ENCODE measurements at places on chromosomes 13 and 19. TPM values are rescaled to one million over a fixed set of nuclear protein-coding genes. Genes with fewer than 3 reads are reported as not detected.

STX10 gene
- 47.4 TPM for total RNA-seq

LHB gene
- total RNA-seq, result 0.84 TPM

B3GNT8 gene
- total RNA-seq, result 3.9 TPM

LRP3 gene
- 21.6 TPM for total RNA-seq

ZNF667 gene
- 7.0 TPM for total RNA-seq

AXL gene
- 106 TPM for total RNA-seq

WASF3 gene
- 24.9 TPM for total RNA-seq

PNMA8A gene
- 6.8 TPM for total RNA-seq

DNA sequence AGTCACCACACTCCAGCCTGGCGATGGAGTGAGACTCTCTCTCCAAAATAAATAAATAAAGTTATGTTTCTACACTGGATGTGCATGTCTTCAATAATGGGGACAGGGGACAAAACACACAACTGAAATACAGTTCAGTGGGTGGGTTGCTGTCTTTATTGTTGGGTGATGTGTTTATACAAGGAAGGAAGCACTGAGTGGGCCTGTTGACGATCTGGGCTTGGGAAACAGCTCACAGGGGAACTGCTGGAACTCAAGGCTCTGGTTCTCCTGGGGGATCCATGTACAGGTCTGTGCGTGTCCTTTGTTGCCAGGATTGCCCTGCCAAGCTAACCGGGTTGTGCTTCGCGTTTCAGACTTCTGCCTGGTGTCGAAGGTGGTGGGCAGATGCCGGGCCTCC is 18.9 kb downstream of the SPINT2 start:
- H3K4me1 ChIP-seq, result no peaks in the 10 kb centered on the region
- H3K36me3 ChIP-seq, result peaks cover 3% of the 10 kb centered on the region
- no peaks in the 10 kb centered on the region for H3K27me3 ChIP-seq
- no peak for DNase-seq
- peak overlapping the region; percentile 48 for H3K27ac ChIP-seq

GRCh38 chr13:51252954-51253532 is 30.8 kb downstream of the FAM124A start:
- no peaks in the 10 kb centered on the region for H3K27me3 ChIP-seq
- H3K36me3 ChIP-seq, result no peaks in the 10 kb centered on the region
- no peak overlapping the region for H3K4me3 ChIP-seq
- no peak overlapping the region for H3K27ac ChIP-seq
- no peak for DNase-seq

DNA sequence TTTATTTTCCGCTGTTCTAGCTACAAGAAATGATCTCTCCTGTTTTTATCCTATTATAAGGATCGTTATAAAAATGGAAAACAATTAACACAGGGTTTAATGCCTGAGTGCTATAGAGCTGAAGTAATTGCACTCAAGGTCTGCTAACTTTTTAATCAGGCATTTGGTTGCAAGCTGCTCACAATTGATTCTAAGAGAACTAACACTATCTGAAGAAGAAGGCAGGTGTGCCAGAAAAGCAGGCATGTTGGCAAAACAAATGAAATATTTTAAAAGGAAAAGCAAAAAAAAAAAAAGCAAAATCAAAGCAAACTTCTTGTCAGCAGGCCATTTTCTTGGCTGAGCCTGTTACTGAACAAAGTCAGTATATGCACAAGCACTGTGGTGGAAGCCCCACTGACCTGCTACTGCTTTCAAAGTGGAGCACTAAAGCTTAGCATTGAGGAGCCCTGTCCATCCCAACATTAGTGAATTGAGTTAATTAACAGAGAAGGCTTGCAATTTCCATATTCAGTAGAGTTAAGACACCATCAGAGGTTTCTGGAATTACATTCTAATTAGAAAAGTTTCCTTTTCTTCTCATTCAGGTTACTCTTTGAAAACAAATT is 574.2 kb downstream of the PCDH9 start:
- no peaks in the 10 kb centered on the region for H3K4me1 ChIP-seq
- H3K36me3 ChIP-seq, result no peaks in the 10 kb centered on the region
- H3K4me3 ChIP-seq, result no peak overlapping the region
- H3K27ac ChIP-seq, result no peak overlapping the region
- no peak for DNase-seq
- no peaks in the 10 kb centered on the region for H3K27me3 ChIP-seq

DNA sequence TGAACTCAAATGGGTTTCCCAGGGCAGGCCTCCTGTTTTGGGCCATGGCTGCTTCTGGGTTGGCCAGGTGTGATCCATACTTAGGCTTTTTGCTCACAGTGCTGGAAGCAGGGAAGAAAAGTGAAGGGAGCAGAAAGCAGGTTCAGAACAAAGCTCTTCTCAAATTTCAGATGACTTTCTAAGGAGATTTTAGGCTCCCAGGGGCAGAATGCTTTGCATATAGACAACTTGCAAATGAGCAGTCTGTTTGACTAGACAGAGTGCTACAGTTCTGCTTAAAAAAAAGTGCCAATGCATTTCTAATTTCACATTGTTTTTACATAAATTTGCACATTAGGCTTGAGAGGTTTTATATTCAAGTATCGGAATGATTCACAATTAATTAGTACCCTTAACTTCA is 2.6 kb upstream of the SLC10A2 start:
- no peaks in the 10 kb centered on the region for H3K27me3 ChIP-seq
- H3K4me3 ChIP-seq, result no peak overlapping the region
- DNase-seq, result no peak
- no peak overlapping the region for H3K27ac ChIP-seq
- no peaks in the 10 kb centered on the region for H3K36me3 ChIP-seq
- no peaks in the 10 kb centered on the region for H3K4me1 ChIP-seq

- H3K27ac ChIP-seq, result no peak within 1 kb of the TSS
- H3K4me3 ChIP-seq, result peak within 1 kb of the TSS; percentile 81
- DNase-seq, result peak; percentile 88
- no peaks in the 10 kb centered on the region for H3K4me1 ChIP-seq
Observed at GRCh38 chr19:50203281-50204080, at the start of gene MYH14. Gene MYH14 (plus strand): TSS chr19:50203622. CDS start chr19:50210366, 6,744 bp downstream.

DNA sequence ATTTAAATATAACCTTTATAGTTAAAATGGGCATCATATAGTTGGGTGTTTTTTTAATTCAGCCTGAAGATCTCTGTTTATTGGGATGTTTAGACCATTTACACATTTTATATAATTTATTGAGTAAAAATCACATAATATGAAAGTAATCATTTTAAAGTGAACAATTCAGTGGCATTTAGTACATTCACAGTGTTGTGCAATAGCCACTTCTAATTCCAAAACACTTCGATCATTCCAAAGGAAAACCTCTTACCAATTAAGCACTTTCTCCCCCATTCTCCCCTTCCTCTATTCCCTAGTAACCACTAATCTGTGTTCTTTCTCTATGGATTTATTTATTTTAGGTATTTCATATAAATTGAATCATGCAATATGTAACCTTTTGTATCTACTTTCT is 30.2 kb downstream of the ZNF527 start:
- H3K27me3 ChIP-seq, result no peaks in the 10 kb centered on the region
- no peaks in the 10 kb centered on the region for H3K4me1 ChIP-seq
- H3K27ac ChIP-seq, result no peak overlapping the region
- H3K4me3 ChIP-seq, result no peak overlapping the region

DNA sequence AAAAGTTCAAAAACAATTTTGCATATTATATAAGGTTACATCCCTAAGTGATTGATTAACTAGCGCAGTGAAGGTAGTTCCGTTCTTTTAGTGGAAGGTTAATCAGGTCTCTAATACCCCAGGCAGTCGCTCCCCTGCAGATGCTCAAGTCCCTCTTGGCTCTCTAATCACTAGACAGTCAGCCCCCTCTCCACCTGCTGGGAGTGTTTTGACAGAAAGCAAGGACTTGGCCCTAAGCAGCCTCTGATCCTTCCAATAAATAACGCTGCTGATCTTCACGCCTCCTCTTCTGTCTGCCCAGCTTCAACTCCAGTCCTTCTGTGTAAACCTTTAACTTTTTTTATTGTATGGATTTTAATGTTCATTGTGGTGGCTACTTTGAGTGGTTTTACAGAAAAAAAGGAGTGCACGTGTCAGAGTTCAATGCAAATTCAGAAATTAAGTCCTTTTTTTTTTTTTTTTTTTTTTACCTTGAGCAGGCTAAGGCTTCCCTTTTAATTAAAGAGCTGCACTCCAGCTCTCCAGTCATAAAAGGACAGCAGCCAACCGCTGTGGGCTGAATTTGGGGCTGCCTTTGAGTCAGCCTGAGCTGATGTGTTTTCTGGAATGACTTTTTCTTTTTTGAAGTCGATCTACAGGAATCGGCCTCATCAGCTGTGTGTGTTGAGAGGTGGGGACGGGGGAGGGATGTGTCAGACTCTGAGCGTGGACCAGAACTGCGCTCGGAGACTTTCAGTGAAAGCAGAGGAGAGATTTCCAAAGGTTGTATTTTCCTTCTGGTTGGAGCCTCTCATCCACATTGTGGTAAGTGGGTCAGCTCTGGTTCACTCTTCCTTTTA is 33.8 kb upstream of the MYO16 start:
- H3K27me3 ChIP-seq, result peaks cover 2% of the 10 kb centered on the region
- no peak for DNase-seq
- H3K27ac ChIP-seq, result no peak overlapping the region

DNA sequence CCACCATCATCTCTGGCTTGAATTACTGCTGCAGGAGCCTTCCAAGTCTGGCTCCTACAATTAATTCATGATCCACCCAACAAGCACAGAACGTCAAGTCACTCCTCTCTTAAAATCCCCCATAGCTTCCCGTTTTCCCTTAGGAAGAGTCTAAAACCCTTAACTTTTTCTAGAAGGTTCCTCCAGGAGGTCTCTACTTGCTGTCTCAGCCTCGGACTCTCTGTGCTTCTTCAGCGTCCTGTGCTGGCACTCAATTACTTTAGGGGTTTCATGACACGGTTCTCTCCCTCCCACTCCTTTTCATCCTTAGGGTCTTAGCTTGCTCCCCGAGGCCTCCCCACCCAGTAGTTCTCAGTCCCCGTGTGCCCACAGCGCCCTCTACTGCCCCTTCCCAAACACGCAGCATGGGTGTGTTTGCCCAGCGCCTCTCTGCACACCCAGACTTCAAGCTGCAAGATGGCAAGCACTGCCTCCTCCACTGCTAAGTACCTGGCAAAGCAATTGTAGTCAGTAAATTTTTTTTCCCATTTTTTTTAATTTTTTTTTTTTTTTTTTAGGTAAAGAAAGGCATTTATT is 25.8 kb upstream of the MAP3K10 start:
- no peaks in the 10 kb centered on the region for H3K27me3 ChIP-seq
- peak; percentile 77 for DNase-seq
- H3K4me3 ChIP-seq, result no peak overlapping the region
- no peak overlapping the region for H3K27ac ChIP-seq
- H3K36me3 ChIP-seq, result no peaks in the 10 kb centered on the region

- peak; percentile 92 for DNase-seq
- H3K36me3 ChIP-seq, result no peaks in the 10 kb centered on the region
- H3K4me3 ChIP-seq, result no peak within 1 kb of the TSS
- H3K27me3 ChIP-seq, result no peaks in the 10 kb centered on the region
- H3K4me1 ChIP-seq, result no peaks in the 10 kb centered on the region
- peak within 1 kb of the TSS; percentile 95 for H3K27ac ChIP-seq
Observed at GRCh38 chr19:46471116-46471733, at the start of gene PNMA8A. Gene PNMA8A (minus strand): TSS chr19:46471563. CDS start chr19:46471035, 528 bp downstream.

DNA sequence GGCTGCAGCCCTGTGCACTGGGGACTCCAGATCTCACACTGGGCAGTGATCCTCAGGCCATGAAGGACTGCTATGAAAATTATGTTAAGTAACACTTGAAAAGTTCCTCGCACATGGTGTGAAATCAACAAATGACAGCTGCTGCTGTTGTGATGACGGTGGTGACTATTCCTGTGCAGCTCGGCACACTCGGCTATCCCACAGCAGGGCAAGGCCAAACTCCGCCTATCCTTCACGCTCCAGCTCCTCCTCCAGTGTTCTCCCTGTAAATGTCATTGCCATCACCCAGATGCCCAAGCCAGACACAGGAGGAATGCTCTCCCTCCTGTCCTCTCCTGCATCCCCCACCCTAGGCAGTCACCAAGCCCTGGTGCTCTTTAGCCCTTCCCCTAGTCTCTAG is 31.3 kb downstream of the GRIK5 start:
- peaks cover 3% of the 10 kb centered on the region for H3K36me3 ChIP-seq
- H3K4me3 ChIP-seq, result no peak overlapping the region
- no peaks in the 10 kb centered on the region for H3K4me1 ChIP-seq
- H3K27ac ChIP-seq, result no peak overlapping the region
- DNase-seq, result no peak
- H3K27me3 ChIP-seq, result no peaks in the 10 kb centered on the region

- H3K27me3 ChIP-seq, result no peaks in the 10 kb centered on the region
- H3K27ac ChIP-seq, result no peak overlapping the region
- H3K36me3 ChIP-seq, result no peaks in the 10 kb centered on the region
- H3K4me1 ChIP-seq, result peaks cover 8% of the 10 kb centered on the region
- H3K4me3 ChIP-seq, result no peak overlapping the region
Observed at GRCh38 chr13:44317752-44318151, 55.9 kb upstream of the SERP2 start.

GRCh38 chr19:6429419-6430221 is 3.9 kb downstream of the SLC25A41 start:
- H3K36me3 ChIP-seq, result no peaks in the 10 kb centered on the region
- no peaks in the 10 kb centered on the region for H3K27me3 ChIP-seq
- no peak overlapping the region for H3K27ac ChIP-seq
- no peak overlapping the region for H3K4me3 ChIP-seq
- H3K4me1 ChIP-seq, result no peaks in the 10 kb centered on the region

DNA sequence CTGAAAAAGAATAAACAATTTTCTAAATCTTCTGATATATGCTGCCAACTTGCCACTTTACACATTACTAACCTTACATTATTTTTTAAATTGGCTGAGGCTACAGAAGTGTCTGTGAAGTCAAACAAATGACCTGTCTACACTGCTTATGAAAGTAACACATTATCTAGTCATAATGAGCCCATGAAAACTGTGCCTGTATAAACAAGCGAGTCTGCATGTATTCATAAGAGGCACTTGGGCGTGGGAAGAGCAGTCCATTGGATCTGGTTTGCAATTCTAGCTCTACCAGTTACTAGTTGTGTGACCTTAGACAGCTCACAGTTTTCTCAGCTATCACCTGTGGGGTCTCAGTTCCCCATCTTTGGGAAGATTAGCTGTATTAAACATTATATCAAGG is 3.1 kb downstream of the VPS36 start:
- DNase-seq, result no peak
- no peaks in the 10 kb centered on the region for H3K27me3 ChIP-seq
- H3K27ac ChIP-seq, result no peak overlapping the region
- H3K4me3 ChIP-seq, result no peak overlapping the region

DNA sequence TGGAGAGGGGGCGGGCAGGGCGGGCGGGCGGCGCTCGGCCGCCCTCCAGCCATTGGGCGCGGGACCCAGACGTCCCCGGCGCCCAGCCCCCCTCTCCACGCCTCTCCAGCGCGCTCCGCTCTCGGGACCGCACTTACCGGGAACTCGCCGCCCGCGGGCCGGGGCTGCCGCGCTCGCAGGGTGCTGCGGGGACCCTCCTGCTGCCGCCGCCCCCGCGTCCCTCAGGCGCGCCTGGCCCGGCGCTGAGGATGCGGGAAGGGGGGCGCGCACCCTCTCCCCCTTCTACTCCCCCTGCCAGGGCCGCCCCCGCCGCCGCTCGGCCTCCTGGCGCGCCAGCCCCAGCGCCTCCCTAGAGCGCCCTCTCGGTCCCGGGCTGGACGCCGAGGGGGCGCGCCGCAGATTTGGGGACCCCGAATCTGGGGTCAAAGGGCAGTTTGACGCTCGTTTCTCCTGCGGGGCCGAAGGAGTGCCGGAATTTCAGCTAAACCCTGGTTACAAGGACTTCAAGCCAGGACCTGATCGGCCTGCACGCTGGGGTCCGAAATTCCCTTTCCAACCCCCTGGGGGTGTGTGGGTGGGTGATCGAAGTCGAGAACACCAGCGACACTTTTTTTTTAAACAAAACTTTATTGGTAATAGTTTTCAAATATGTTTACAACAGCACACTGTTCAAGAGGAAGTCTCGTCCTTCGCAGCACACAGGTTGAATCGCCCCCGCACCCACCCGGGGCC is 696 bp upstream of the SAMD1 start:
- no peaks in the 10 kb centered on the region for H3K4me1 ChIP-seq
- H3K27ac ChIP-seq, result peak overlapping the region; percentile 46
- DNase-seq, result peak; percentile 93
- peak overlapping the region; percentile 96 for H3K4me3 ChIP-seq
- no peaks in the 10 kb centered on the region for H3K27me3 ChIP-seq
